ENCODE measurements at places on chromosomes 12 and 14.

GRCh38 chr12:124939421-124940142 lies 25.1 kb upstream of the UBC start:
- H3K36me3 ChIP-seq, result peaks cover 11% of the 10 kb centered on the region
- H3K27me3 ChIP-seq, result no peaks in the 10 kb centered on the region
- no peak overlapping the region for H3K4me3 ChIP-seq
- peak; percentile 88 for ATAC-seq
- no peak overlapping the region for H3K27ac ChIP-seq

GRCh38 chr12:69428351-69429073 lies 41.7 kb upstream of the FRS2 start:
- no peaks in the 10 kb centered on the region for H3K4me1 ChIP-seq
- no peak for ATAC-seq
- peaks cover 6% of the 10 kb centered on the region for H3K36me3 ChIP-seq

- H3K36me3 ChIP-seq, result peaks cover 35% of the 10 kb centered on the region
- ATAC-seq, result no peak
- no peak overlapping the region for H3K4me3 ChIP-seq
- no peak overlapping the region for H3K27ac ChIP-seq
- H3K27me3 ChIP-seq, result no peaks in the 10 kb centered on the region
These were observed 40.4 kb downstream of the TMCC3 start for GRCh38 chr12:94609917-94610443.

- H3K36me3 ChIP-seq, result no peaks in the 10 kb centered on the region
- H3K27me3 ChIP-seq, result no peaks in the 10 kb centered on the region
- no peaks in the 10 kb centered on the region for H3K4me1 ChIP-seq
- no peak overlapping the region for H3K4me3 ChIP-seq
- no peak for ATAC-seq
These were observed 58.7 kb downstream of the TUNAR start for GRCh38 chr14:95935228-95935822.

DNA sequence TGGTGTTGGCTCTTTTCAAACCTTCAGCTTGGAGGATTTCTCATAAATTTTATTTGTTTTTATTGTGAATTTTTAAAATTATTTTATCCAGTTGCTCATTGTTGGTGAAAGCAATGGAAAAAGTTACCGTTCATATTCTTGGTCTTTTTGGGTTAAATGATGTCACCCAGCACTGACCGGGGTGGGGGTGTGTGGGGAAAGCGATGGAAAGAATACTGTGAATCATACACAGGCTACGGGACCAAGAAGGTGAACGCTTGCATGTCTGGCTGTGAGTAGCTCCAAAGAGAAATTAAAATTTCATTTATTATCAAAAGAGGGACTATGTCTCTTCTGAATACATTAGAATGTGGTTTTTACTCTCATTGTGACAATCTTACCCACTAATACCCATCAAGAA lies 430.1 kb downstream of the AEBP2 start:
- H3K4me1 ChIP-seq, result no peaks in the 10 kb centered on the region
- no peaks in the 10 kb centered on the region for H3K27me3 ChIP-seq
- H3K4me3 ChIP-seq, result no peak overlapping the region
- no peaks in the 10 kb centered on the region for H3K36me3 ChIP-seq
- H3K27ac ChIP-seq, result no peak overlapping the region

- H3K27me3 ChIP-seq, result peaks cover 23% of the 10 kb centered on the region
- H3K4me3 ChIP-seq, result no peak overlapping the region
- no peaks in the 10 kb centered on the region for H3K36me3 ChIP-seq
- H3K4me1 ChIP-seq, result peaks cover 15% of the 10 kb centered on the region
These were observed 9.9 kb upstream of the LBHD2 start for GRCh38 chr14:103073876-103074728.

GRCh38 chr14:33796356-33796755 lies 154.5 kb downstream of the EGLN3 start:
- no peak for ATAC-seq
- peaks cover 11% of the 10 kb centered on the region for H3K4me1 ChIP-seq
- no peak overlapping the region for H3K4me3 ChIP-seq
- H3K27me3 ChIP-seq, result peaks cover 48% of the 10 kb centered on the region
- no peaks in the 10 kb centered on the region for H3K36me3 ChIP-seq

GRCh38 chr12:69720750-69721149 lies 17.9 kb upstream of the RAB3IP start:
- ATAC-seq, result no peak
- H3K27ac ChIP-seq, result no peak overlapping the region
- H3K4me1 ChIP-seq, result no peaks in the 10 kb centered on the region
- H3K27me3 ChIP-seq, result peaks cover 15% of the 10 kb centered on the region

Data from stimulated activated memory B cell treated with anti-CD40 and anti-IgM and Interleukin-4, amounts not matched to agents 10 μg/mL and 1 μg/mL and 100 μg/mL, for 72 hours (primary cell).